Fibroblast of villous mesenchyme (primary cell): ENCODE measurements at places on chromosomes 6 and 20. TPM values are rescaled to one million over a fixed set of nuclear protein-coding genes. Genes with fewer than 3 reads are reported as not detected.

DNA sequence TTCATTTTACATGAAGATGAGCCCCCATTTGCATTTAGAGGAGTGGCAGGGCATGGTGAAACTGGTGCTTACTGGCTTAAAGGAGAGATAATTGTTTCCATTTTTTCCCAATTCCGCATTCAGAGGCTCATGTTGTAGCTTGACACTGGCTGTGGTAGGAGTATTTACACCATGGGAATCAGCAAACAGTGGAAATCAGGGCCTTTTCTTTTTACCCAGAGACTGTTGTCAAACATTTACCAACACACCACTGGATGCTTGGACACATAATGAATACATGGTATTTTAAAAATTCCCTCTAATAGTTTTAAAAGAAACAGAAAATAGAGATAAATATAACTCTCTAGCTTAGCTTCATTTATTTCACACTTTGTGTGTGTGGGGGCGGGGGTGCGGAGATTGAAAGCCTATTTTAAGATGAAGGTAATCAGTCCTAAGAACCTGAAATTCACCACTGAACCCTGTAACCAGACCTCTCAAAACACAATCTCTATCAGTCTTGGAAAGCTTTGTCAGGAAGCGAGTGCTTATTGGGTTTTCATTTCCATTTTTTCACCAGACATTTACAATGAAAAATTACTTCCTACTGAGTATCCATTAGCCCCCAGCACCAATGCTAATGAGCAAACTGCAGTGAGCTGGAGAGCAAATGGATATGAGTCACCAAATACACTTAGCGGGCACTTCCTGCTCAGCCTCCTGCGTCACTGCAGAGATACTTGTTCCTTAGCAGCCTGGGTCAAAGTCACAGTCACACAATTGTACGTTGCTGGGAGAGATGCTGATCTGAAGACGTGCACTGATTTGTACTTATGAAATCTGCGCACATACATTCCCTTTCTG is 532.0 kb downstream of the BCKDHB start:
- DNase-seq = peak; percentile 94

The NRM gene
- 3.5 and 5.5 TPM in 2 replicates for total RNA-seq

The GGTLC1 gene
- not detected in 2 replicates for total RNA-seq

The SAMD5 gene
- under 0.01 TPM in 2 replicates for total RNA-seq

GRCh38 chr6:88376768-88377387 is 210.7 kb upstream of the CNR1 start:
- DNase-seq = peak; percentile 76

- no peak for DNase-seq
Observed at GRCh38 chr20:846894-847278, 13.4 kb downstream of the FAM110A start.

DNA sequence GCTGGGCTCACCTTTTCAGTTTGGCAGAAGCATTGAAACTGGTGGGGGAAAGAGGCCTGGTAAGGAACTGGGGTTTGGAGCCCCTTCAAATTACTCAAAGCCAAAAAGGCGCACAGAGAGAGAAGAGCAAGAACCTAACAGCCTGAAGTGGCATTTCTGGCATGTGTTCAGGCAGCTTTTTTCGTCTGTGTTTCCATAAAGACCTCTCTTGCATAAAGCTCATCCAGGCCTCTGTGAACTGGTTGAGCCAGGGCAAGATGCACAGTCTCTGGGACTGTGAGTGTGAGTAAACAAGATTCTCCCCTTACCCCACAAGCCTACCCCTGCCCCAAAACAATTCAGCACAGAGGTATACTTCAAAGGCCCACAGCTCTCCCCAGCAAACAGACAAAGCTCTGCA is 167.8 kb downstream of the QRSL1 start:
- DNase-seq = no peak

DNA sequence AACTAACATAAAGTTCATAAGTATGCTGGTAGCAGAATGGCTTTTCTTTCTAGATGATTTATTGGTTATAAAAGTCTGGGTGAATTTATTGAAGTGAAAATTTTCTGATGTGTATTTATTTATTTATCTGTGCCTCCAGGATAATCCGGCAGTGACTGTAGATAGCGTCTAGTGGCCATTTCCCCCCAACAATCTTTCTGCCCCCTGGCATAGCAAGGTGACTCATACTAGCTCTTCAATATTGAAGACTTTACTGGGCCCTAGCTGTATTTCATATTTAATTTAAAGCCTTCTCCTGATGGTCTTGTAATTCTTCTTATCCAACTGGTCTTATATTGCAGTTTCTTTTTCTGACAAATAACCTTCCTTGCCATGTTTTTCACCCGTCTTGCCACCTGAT is 154.1 kb upstream of the SGK1 start:
- no peak for DNase-seq

GRCh38 chr6:150491131-150491810 is 108.4 kb upstream of the PLEKHG1 start:
- no peak for DNase-seq

GRCh38 chr6:64249115-64249514 is 613.5 kb downstream of the PHF3 start:
- no peak for DNase-seq

The TNNC2 gene
- total RNA-seq = 0.32 and 0.43 TPM in 2 replicates

The FAM209A gene
- total RNA-seq = not detected in 2 replicates

DNA sequence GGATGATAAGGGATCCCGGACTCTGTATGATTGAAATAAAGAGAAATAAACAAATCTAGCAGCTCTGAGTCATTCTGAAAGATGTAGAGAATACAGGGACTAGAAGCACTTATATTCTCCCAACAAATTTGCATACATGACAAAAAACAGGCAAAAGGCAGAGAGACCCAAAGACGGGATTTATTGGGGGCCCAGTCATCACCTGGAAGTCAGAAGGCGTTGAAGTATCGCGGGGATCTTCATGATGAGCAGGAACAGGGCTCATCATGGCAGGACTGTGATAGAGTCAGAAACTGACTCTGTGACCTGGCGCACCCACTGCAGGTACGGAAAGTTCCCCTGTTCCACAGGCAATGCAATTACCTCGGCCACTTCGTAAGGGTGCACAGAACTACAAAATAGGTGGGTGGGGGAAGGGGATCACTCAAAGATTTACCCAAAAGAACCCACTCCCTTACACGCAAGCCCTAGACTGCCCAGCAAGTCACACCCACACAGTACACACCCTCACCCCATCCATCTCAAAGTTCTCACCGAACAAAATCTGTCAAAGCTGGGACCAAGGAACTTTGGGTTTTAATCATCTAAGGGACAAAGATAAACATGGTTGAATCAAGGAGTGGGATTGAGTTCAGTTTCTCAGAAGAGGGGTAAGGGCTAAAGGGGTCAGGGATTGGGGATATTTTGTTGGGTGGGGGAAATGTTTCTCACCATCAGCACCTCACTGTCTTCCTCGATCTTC is 1.4 kb downstream of the CUTA start:
- DNase-seq = no peak

The PLG gene
- total RNA-seq = not detected in 2 replicates

- no peak for DNase-seq
Observed at GRCh38 chr20:3823881-3824280, 3.5 kb downstream of the AP5S1 start.

GRCh38 chr6:40550202-40551101 is 36.7 kb downstream of the LRFN2 start:
- peak; percentile 50 for DNase-seq

The GRM4 gene
- under 0.01 TPM in 2 replicates for total RNA-seq

- no peak for DNase-seq
Observed at GRCh38 chr6:11039040-11039439, 5.1 kb downstream of the ELOVL2 start.

- no peak for DNase-seq
Observed at GRCh38 chr20:63769891-63770474, 30.4 kb downstream of the SLC2A4RG start.

GRCh38 chr20:37273988-37274387 is 12.4 kb upstream of the GHRH start:
- DNase-seq = no peak

DNA sequence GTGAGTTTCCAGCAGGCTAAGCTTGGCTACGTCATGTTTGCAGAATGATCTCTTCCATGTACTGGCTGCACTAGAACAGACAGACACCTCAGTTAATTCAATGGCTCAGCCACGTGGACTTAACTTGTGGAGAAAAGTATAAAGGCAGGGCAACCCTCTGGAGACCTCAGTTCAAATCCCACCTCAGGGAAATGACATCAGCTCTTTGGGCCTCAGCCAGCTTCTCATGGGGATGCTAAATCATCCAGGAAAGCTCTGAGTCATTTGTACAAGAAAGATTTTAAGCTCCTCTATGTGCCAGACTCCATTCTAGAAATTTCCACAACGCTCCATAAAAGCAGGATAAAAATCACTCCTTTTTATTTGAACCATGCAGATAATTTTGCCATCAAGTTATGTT is 128.5 kb upstream of the SALL4 start:
- DNase-seq = peak; percentile 78

GRCh38 chr20:51393571-51393970 is 148.9 kb downstream of the NFATC2 start:
- DNase-seq = no peak

The BPIFA1 gene
- total RNA-seq = not detected in 2 replicates

The RAD21L1 gene
- not detected in 2 replicates for total RNA-seq

DNA sequence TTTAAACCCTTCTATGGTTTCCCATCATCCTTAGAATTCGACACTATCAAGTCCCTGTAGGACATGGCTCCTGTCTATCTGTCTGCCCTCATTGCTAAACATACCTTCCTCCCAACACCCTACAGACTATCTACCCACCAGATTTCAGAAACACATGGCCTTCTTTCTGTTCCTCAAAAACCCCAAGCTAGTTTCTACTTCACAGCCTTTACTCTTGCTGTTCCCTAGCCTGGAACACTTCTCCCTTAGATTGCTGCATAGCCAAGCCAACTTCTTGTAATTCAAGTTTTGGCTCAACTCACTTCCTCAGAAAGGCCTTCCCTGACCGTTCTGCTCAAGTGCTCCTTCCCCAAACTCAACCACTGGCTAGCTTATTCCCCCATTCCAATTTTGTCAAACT is 156.2 kb downstream of the BTBD9 start:
- no peak for DNase-seq

The C6orf132 gene
- total RNA-seq = 2.6 and 4.3 TPM in 2 replicates

The PTGIS gene
- 2.2 and 6.1 TPM in 2 replicates for total RNA-seq
